ENCODE measurements at places on chromosomes 7 and 10. TPM values are rescaled to one million over a fixed set of nuclear protein-coding genes. Genes with fewer than 3 reads are reported as not detected.
A peak's percentile ranks its signal among the peaks of the same experiment; 100 is the strongest.

DNA sequence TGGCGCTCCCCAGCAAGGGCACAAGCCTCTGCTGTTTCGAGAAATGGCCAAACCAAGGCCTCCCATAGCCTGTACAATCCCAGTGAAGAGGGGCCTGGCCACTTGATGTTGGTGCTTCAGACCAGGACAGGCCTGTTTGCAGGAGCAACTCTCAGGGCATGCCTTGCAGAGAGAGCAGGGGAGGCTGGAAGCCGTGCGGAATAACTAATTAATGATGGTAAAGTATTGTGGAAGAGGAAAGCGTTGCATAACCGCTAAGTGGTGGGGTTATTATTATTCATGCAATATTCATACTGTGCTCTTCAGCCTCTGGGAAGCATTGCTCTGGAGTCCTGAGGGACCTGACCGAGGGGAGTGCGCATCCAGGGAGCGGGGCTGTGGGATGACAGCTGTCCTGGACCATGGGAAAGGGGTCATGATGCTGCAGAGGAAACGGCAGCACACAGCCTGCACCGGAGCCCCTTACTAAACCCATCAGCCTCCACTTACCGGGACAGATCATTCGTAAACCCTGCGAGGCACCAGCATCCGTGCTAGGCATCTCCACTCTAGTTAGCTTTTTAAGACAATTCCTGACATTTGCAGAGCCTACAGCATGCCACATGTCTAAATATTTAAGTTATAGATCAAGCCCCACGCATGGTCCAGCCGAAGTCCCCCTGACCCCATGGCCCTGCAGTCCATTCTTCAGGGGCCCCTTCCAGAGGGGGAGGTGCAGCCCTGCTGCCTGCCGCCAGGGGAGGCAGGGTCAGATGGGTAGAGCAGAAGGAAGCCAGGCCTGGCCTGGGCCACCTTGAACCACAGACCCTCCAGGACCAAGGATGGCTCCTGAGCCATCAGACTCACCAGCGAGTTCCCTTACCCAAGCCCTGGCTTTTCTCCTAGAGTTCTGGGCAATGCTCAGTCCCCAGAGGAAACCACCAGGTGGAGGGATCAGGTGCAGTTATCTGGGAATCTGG is 11.6 kb downstream of the TMEM273 start:
- no peak for DNase-seq

DNA sequence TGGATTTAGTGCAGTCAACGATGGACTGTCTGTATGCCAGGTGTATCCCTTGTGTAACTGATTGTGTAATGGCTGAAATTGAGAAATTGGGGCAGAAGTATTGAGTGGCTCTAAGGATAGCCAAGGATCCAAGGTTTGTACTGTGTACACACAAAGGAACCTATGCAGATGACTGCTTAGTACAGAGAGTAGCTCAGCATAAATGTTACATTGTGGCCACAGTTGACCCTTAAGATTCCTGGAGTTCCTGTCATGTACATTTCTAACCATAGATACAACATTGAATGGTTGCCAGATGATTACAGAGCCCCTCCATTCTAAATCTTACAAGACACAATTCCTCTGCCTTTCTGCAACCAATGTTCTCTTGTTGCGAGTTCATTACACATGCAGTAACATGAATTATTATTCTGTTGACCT is 25.3 kb downstream of the CCDC126 start:
- DNase-seq, result no peak

- no peak for DNase-seq
These were observed 2.3 kb upstream of the MIOS start for GRCh38 chr7:7564323-7564780.

GRCh38 chr10:23203369-23204325 is 11.5 kb downstream of the PTF1A start:
- DNase-seq, result peak; percentile 54

GRCh38 chr7:151316896-151317295 is 24.7 kb upstream of the NUB1 start:
- no peak for DNase-seq

Gene WNT8B
- 0.10 TPM for total RNA-seq

DNA sequence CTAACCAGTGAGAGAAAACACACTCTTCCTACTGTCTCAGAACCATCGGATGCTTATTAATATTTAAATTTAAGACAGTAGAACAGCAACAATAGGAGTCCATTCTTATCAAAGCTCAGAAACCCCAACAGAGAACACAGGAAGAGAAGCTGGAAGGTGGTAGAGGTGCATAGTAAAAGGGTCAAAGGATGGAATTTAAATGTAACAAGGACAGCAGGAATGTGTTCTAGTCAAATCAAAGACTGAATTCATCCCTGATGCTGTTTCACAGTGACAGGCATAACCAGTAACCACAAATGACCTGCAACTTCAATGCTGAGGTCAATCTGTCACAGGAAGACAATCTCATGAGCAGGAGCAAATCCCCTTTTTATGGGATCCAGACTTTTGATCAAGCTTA is 1259.7 kb downstream of the XPNPEP1 start:
- DNase-seq, result no peak

Gene JAKMIP3
- total RNA-seq, result 0.42 TPM

GRCh38 chr10:30752481-30752881 is 122.9 kb upstream of the LYZL2 start:
- no peak for DNase-seq

GRCh38 chr7:95609277-95609971 is 13.1 kb upstream of the PDK4 start:
- DNase-seq, result no peak

Gene PTN
- 17.3 TPM for total RNA-seq

DNA sequence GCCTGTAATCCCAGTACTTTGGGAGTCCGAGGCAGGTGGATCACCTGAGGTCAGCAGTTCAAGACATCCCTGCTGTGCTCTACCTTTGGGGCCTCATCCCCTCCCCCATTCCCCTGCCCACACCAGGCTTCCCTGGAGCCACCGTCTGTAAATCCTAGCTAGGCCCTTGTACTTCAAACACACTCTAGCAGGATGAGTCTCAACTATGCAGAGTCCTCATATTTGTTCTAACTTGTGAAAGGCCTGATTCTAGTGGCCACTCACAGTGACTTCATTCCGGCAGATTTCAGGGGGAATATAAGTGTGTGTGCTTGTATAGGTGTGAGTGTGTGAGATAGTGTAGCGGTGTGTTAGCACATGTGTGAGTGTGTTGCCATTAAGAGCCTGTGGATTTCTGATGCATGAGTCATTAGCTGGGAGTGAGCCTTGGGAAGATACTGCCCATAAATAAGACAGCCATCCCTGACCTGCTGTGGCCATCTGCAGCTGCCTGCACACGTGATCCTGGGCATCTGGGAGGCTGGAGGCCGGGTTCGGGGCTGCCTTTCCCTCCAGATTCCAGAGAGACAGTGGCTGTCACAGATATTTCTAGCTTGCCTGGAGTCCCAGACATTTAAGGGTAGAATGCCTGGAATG is 1.7 kb upstream of the NEURL1 start:
- DNase-seq, result no peak

Gene PARD3
- 62.8 TPM for total RNA-seq

DNA sequence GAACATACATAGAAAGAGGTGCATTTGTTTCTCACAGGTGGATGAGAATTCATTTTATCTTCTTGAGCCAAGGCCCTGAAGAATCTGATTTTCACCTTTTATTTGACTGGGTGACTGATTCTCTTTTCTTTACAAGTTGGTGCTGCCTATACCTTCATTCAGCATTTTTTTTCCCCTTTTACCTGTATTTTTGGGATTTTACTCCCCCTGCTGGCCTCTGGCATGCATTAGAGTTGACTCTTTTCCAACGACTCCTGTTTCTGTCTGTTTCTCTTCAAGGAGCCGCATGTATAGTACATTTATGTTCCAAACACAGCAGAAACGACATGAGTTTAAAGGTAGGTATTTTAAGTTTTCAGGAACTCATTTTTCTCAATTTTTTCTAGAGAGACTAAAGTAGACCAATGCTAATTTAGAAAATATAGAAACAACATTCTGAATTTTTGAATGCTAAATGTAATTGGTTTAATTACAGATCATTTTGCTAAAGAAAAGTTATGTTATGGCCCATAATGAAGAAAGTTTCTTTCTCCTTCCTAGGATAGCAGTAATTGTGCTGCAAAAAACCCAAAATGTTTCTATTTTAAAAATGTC is 149.8 kb upstream of the HDAC9 start:
- DNase-seq, result no peak

Gene PON2
- total RNA-seq, result 35.8 TPM

Gene CADPS2
- 5.9 TPM for total RNA-seq

DNA sequence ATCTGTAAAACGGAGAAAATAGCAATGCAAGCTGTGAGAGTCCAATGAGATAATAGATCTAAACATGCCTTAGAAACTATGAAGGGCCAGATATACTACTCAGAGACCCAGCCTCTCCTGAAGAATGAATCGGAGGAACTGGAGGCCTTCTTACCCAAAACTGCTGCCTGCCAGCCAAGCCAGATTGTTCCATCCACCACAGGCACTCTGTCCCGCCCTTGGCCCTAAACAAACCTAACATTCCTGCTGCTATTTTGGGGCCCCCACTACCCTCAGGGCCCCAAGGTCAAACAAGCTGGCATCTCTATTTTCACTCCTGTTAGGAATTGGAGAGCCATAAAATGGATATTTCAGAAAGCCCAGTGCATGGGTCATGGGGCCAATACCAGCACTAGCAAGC is 48.0 kb upstream of the HMX3 start:
- no peak for DNase-seq

GRCh38 chr10:132942101-132943057 is at the start of gene CFAP46:
Gene CFAP46, minus strand, starts transcription at chr10:132942570. Its CDS starts 86 bp downstream, at chr10:132942484.
- peak; percentile 96 for DNase-seq

- no peak for DNase-seq
These were observed 457.2 kb downstream of the ARL4A start for GRCh38 chr7:13144673-13145072.
